Uterus (tissue), 4 donors: ENCODE measurements at places on chromosomes 11 and 22.

- no peak for DNase-seq
Measured at GRCh38 chr11:15707971-15708370, 593.2 kb downstream of the INSC start.

DNA sequence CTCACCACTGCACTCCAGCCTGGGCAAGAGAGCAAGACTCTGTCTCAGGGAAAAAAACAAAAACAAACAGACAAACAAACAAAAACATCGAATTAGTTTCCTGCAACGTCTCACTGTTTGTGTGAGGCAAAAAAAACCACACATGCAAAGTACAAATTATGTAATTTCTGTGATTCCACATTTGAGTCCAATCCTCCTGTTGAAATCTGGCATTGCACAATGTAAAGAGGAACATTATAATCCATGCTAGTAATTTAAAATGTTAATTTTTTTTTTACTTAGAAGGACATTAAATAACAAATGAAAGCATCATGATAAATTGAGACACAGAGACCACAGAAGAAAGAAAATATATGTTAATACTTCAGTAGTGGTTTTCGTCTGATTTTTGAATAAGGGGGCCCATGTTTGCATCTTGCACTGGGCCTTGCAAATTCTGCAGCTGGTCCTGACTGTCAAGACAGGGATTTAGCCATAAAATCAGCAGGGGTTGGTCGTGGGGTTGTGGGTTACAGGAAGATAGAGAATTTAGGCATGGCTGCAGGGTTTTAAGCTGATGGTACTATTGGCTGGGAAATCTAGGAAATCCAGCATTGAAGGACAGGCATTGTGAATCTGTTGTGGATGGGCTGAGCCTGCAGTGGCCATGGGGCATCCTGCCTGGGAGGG, 102.6 kb upstream of the ALDH3B2 start:
- no peak for DNase-seq

DNA sequence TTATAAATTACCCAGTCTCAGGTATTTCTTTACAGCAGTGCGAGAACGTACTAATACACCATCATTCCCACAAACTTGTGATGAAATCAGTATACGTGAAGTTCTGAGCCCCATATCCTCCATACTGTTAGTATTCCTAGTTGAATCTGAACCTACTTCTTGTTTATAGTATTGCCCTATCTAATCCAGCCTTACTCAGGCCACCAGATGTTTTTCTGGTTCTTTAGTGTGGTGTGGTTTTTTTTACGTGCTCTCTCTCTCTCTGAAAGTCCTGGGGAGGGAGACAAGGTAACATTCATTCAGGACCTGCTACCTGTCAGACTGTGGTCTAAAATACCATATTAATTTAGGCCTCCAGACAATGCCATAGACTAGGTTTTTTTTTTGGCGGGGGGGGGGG, 47.6 kb upstream of the TEAD1 start:
- DNase-seq, result no peak

- DNase-seq, result peak; percentile 33
Measured at GRCh38 chr11:36156161-36156816, 132.9 kb downstream of the COMMD9 start.

DNA sequence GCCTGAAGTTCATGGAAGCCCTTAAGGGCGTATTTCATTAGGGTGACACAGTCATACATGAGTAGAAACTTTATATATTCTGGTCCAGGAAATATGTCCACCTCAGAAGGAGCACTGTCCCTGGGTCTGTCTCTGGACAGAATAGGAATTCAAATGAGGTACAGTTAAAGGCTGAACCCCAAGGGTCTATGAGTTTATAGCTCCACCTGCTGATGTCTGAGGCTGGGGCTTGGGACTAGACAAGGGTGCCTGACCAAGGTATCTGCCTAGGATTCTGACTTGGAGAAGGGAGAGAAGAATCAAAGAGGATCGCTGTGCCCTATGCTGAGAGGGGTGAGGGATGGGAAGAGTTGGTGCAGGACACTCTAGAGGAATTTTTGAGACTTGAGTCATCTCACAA, 14.9 kb downstream of the HEPHL1 start:
- DNase-seq, result no peak

- DNase-seq, result no peak
Measured at GRCh38 chr11:35066030-35066429, 72.9 kb upstream of the CD44 start.

DNA sequence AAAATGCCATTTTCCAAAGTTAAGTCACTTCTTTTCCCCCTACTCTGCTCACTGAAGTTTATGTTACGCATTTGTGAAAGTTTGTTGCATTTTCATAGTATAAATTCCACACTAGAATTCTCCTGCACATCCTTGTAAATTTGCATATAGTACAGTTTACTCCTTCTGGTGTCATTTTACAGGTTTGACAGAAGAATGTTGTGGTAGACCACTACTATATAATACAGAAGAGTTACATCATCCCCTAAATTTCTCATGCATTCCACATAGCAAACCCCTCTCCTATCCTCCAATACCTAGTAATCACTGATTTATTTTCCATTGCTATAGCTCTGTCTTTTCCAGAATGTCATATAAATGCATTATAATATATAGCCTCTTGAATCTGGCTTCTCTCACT, 64.5 kb downstream of the CCDC73 start:
- no peak for DNase-seq

- no peak for DNase-seq
Measured at GRCh38 chr11:28176351-28176750, 68.2 kb downstream of the METTL15 start.

DNA sequence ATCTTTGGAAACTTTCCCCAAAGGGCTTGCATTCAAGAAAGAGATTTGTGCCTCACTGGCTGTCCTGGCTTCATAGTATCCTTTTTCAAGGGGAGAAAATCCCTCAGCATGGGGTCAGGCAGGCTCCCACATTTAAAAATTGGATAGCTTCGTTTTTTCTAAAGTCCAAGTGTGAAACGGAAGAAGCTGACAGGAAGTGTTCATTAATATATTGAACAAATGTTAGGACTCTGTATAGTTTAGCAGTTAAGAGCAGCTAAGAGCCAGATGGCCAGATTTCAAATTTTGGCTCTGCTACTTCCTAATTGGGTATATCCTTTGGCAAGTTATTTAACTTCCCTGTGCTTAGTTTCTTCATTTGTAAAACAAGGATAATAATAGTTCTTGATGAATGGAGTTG, 354.9 kb upstream of the FAT3 start:
- no peak for DNase-seq

- DNase-seq, result no peak
Measured at GRCh38 chr11:30919389-30920152, 333.4 kb upstream of the MPPED2 start.

DNA sequence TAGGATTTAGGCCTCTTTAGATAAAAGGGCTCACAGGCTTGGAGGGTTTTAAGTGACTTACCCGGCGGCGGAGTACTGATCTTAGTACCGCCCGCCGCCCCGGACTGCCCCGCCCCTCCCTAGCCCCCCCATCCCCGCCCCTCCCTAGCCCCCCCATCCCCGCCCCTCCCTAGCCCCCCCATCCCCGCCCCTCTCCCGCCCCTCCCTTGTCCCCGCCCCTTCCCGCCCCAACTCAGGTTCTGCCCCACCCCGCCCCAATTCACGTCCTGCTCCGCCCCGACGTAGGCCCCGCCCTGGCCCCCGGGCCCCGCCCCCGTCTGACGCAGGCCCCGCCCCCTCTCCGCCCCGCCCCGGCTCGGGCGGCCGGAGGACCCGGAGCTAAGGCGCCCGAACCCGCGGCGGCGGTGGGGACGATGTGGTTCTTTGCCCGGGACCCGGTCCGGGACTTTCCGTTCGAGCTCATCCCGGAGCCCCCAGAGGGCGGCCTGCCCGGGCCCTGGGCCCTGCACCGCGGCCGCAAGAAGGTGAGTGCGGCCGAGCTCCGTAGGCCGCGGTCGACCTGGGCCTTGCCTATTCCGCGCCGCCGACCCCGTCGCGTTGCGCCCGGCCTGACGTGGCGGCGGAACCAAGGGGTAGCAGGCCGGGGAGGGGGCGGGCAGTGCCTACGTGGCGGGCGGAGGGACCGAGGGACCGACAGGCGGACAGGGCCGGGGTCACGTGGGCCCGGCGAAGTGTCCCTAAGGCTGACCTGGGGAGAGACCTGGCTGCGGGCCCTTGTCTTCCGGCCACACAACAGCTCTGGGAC, at the start of gene SCYL1:
SCYL1 (plus strand) TSS at position 343 of the 805 bp plus-strand sequence; CDS start at position 414, 71 bp downstream.
- DNase-seq, result peak; percentile 86

GRCh38 chr11:5620651-5621521, 3.9 kb upstream of the TRIM34 start:
- no peak for DNase-seq

DNA sequence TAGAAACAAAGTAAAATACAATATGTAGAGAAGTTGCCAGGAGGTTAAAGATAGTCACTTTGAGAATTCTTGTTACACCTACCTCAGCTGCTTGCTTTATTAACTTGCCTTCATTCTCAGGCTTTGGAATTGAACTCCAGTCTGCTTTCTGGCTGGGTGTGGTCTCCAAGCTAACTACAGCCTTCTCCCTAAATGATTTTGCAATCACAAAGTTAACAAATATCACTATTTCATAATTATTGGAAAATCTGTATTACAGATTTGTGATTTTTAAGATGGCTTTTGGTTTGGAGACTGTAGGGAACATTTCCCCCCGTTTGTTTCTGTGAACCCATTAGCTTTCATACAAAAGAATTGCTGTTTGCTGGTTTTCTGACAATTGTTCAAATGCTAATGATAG, 2.2 kb downstream of the PLAAT5 start:
- no peak for DNase-seq

DNA sequence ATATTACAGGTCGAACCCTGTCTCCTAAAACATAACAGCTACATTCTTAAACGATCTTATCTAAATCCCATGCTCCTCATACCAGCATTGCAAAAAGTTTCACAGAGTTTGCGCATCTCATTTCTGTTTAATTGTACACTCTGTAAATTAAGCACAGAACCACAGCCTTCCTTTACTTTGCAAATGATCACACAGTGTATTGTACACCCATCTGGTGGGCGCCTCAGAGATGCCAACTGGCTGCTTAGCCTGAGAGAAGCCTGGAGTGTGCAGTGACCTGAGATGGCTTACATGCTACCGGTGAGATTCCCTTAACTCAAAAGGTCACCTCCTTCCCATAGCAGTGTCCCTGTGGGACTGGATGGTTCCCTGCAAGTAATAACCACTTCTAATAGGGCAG, 1077.3 kb downstream of the OPCML start:
- no peak for DNase-seq

- DNase-seq, result no peak
Measured at GRCh38 chr22:41526226-41526829, 17.9 kb downstream of the POLR3H start.

DNA sequence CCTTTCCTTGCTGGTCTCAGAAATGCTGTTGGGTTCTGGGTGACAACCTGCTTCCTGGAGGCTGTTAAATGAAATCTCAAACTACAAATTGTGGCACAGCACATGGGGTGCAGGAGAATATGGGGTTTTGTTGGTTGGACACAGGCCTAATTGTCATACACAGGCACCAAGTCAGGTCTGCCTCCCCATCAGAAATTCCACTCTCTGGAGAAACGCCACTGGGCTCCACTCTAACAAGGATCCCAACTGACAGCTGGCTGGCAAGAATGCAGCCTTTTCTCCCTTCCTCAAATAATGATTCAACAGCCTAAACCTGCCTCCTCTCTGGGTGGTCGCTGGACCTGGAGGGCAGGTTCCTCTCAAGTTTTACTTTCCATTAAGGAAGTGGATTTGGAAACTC, 177.8 kb upstream of the NARS2 start:
- no peak for DNase-seq

DNA sequence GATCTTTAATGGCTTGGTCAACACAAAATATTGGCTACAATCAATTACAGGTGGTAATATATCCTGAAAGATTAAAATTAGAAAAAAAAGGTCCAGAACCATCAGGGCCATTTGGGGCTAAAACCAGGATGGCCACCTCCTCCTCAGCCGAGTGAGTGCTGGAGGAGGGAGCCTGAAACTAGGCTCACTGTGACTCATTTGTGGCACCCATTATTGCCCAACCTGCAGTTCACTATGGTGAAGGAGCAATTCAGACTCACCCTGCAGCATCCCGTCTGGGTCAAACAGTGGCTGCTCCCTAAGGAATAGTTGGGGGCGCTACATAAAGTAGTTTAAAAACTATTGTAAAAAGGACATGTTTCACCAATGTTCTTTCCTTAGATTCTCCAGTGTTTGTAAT, 60.7 kb downstream of the GLYATL1 start:
- DNase-seq, result no peak

- no peak for DNase-seq
Measured at GRCh38 chr22:49760280-49760629, 67.4 kb downstream of the BRD1 start.

- no peak for DNase-seq
Measured at GRCh38 chr11:68331338-68331947, 19.1 kb downstream of the LRP5 start.

GRCh38 chr11:66663741-66664296, 13.9 kb downstream of the RBM4B start:
- no peak for DNase-seq

DNA sequence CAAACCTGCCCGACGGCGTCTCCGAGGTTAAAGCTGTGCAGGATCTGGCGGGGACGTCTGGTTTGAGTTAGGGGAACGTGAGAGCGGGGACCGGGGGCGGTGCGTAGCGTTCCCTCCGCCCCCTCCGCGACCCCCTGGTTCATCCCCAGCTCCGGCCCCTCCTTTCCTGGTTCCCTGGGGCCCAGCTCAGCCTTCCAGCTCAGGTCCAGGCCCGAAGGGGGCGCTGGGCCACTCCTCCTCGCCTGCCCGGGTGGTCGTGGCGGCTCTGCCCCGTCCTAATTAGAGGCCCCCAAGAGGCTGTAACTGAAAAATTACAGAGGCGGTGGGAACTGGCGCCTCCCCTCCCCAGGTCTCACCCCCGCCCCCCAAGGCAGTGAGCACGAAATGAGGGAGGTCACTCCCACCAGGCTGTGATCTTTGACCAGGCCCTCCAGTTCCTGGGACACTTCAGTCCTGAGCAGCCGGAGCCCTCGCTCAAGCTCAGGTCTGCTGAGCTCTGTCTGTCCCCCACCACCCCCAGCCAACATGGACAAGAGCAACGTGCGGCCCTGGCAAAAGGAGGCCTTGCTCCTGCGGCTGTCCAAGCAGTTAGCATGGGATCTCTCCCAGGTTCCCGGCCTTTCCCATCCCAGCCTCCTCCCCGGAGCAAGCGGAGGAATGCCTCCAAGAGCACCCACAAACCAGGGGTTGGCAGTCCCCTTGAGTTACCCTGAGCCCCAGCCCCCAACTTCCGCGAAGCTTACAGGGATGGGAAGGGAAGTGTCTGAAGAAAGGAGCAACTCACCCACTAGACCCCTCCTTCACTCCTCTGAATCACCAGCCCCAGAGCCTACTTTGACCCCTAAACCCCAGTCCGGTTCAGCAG, 3.3 kb downstream of the CD248 start:
- peak; percentile 42 for DNase-seq

DNA sequence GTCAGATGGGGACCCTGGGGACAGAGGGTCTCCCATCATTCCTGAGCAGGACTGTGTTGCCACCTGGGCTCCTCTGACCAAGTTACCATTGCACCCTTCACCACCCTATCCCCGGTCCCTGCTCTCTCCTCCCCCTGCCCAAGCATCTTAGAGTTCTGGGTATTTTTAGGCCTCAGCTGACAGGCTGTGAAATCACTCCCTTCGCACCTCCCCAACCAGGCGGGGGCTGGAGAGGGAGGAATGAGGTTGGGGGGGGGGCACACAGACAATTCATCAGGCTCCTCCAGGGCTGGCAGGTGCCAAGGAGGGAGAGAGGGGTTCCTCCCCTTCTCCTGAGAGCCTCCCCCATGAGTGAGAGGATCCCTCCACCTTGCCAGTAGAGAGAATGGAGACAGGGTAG, 9.0 kb downstream of the SYT7 start:
- DNase-seq, result no peak
